Heart right ventricle (tissue), 16 donors: ENCODE measurements at places on chromosomes 16 and 17. TPM values are rescaled to one million over a fixed set of nuclear protein-coding genes. Genes with fewer than 3 reads are reported as not detected.
A peak's percentile ranks its signal among the peaks of the same experiment; 100 is the strongest.

GRCh38 chr16:28876973-28877654 lies 1.2 kb upstream of the ATP2A1 start:
- peaks cover 14% of the 10 kb centered on the region for H3K4me1 ChIP-seq
- peaks cover 39% of the 10 kb centered on the region for H3K36me3 ChIP-seq
- H3K4me3 ChIP-seq, result no peak overlapping the region
- no peak for DNase-seq

The EVPLL gene
- polyA plus RNA-seq, result not detected

- no peaks in the 10 kb centered on the region for H3K27me3 ChIP-seq
- H3K4me1 ChIP-seq, result peaks cover 11% of the 10 kb centered on the region
- H3K27ac ChIP-seq, result peak overlapping the region; percentile 71
- no peak overlapping the region for H3K4me3 ChIP-seq
- peak; percentile 67 for DNase-seq
These were observed 15.9 kb downstream of the B9D1 start for GRCh38 chr17:19346351-19347255.

The GUCY2D gene
- not detected for polyA plus RNA-seq

GRCh38 chr17:80385046-80385445 lies 29.9 kb upstream of the ENDOV start:
- no peak overlapping the region for H3K27ac ChIP-seq
- no peak for DNase-seq
- H3K4me3 ChIP-seq, result no peak overlapping the region
- peaks cover 58% of the 10 kb centered on the region for H3K36me3 ChIP-seq
- no peaks in the 10 kb centered on the region for H3K27me3 ChIP-seq

The TMEM92 gene
- not detected for polyA plus RNA-seq

- no peak for DNase-seq
- H3K27me3 ChIP-seq, result no peaks in the 10 kb centered on the region
- H3K4me1 ChIP-seq, result no peaks in the 10 kb centered on the region
- no peaks in the 10 kb centered on the region for H3K36me3 ChIP-seq
These were observed 364.0 kb upstream of the EEF2KMT start for GRCh38 chr16:5461574-5461973.

GRCh38 chr17:79976451-79976850 lies 59.2 kb downstream of the TBC1D16 start:
- H3K27ac ChIP-seq, result no peak overlapping the region
- no peaks in the 10 kb centered on the region for H3K36me3 ChIP-seq
- H3K4me3 ChIP-seq, result no peak overlapping the region
- no peaks in the 10 kb centered on the region for H3K27me3 ChIP-seq

The CSH1 gene
- not detected for polyA plus RNA-seq

DNA sequence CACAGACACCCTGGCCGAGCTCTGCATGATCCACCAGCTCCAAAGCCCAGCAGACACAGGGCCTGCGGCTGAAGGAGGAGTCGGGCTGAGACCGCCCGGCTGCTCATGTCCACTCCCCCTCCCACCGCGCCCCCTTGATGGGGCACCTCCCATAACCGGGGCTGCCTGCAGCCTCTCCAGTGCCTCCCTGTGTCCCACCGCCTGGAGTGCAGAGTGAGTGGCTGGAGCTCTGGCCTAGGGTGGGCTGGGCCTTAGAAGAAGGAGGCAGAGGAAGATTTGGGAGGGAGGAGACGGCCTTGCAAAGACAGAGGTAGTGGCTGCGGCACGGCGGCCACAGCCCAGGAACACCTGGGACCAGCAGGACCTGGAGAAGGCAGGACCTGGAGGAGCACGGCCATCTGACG lies 4.0 kb downstream of the CBFA2T3 start:
- H3K4me1 ChIP-seq, result peaks cover 23% of the 10 kb centered on the region
- no peak overlapping the region for H3K4me3 ChIP-seq
- no peaks in the 10 kb centered on the region for H3K27me3 ChIP-seq
- no peak for DNase-seq
- H3K36me3 ChIP-seq, result no peaks in the 10 kb centered on the region
- no peak overlapping the region for H3K27ac ChIP-seq

The PPM1D gene
- 4.0 TPM for polyA plus RNA-seq

- no peak overlapping the region for H3K4me3 ChIP-seq
- H3K27ac ChIP-seq, result no peak overlapping the region
- H3K36me3 ChIP-seq, result no peaks in the 10 kb centered on the region
- DNase-seq, result no peak
- peaks cover 9% of the 10 kb centered on the region for H3K4me1 ChIP-seq
These were observed 124.0 kb downstream of the ABCA8 start for GRCh38 chr17:68831170-68831569.

GRCh38 chr17:36600936-36601302 lies 464 bp upstream of the MRM1 start:
- peak overlapping the region; percentile 86 for H3K27ac ChIP-seq
- DNase-seq, result no peak
- no peaks in the 10 kb centered on the region for H3K27me3 ChIP-seq

DNA sequence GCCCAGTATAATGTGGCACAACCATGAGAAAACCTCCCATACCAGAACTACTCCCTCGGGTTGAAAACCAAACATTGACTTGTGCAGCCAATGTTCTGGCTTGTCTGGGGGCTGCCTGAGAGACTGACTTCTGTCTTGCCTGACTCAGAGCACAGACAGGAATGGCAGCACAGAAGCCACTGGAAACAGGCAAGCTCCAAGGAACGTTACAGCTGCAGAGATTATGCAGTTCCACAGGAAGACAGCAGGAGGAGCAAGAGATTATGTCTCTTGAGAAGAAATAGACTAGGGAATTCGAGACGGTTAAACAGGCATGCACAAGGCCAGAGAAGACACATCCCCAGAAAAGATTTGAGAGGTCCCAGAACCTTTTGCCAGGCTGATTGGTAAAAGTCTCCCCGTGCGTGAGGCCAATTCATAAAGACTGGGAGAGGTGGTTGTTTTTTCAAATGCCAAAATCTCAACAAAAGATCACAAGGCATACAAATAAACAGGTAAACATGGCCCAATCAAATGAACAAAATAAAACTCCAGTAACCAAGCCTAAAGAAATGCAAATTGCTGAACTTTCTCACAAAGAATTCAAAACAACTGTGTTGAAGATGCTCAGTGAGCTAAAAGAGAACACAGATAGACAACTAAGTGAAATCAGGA lies 90.6 kb upstream of the CDH5 start:
- H3K4me1 ChIP-seq, result no peaks in the 10 kb centered on the region
- no peaks in the 10 kb centered on the region for H3K27me3 ChIP-seq
- H3K36me3 ChIP-seq, result no peaks in the 10 kb centered on the region
- no peak overlapping the region for H3K4me3 ChIP-seq
- no peak for DNase-seq

GRCh38 chr16:81614654-81615359 lies 164.3 kb upstream of the PLCG2 start:
- no peak overlapping the region for H3K27ac ChIP-seq
- no peaks in the 10 kb centered on the region for H3K36me3 ChIP-seq
- DNase-seq, result no peak
- H3K4me1 ChIP-seq, result peaks cover 66% of the 10 kb centered on the region
- no peak overlapping the region for H3K4me3 ChIP-seq

DNA sequence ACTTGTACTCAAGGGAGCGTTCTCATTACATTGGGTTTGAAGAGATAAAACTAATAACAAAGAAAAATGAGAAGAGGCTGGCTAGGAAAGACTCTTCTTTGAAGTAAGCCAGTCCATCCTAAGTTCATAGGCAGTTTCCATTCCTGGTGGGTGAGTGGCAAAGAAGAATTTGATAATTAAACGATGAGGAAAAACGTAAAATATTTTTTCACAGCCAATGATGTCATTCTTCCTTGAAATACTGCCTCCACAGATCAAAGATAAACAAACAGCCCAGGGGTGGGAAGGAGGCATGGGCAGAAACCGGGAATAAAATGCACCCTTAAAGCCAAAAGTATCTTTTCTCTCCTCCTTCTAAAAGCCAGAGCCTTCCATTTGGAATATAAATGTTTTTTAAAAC lies 346.6 kb downstream of the PMP22 start:
- no peaks in the 10 kb centered on the region for H3K4me1 ChIP-seq
- H3K27ac ChIP-seq, result no peak overlapping the region
- H3K27me3 ChIP-seq, result no peaks in the 10 kb centered on the region
- H3K4me3 ChIP-seq, result no peak overlapping the region

The GOSR2 gene
- 44.4 TPM for polyA plus RNA-seq

DNA sequence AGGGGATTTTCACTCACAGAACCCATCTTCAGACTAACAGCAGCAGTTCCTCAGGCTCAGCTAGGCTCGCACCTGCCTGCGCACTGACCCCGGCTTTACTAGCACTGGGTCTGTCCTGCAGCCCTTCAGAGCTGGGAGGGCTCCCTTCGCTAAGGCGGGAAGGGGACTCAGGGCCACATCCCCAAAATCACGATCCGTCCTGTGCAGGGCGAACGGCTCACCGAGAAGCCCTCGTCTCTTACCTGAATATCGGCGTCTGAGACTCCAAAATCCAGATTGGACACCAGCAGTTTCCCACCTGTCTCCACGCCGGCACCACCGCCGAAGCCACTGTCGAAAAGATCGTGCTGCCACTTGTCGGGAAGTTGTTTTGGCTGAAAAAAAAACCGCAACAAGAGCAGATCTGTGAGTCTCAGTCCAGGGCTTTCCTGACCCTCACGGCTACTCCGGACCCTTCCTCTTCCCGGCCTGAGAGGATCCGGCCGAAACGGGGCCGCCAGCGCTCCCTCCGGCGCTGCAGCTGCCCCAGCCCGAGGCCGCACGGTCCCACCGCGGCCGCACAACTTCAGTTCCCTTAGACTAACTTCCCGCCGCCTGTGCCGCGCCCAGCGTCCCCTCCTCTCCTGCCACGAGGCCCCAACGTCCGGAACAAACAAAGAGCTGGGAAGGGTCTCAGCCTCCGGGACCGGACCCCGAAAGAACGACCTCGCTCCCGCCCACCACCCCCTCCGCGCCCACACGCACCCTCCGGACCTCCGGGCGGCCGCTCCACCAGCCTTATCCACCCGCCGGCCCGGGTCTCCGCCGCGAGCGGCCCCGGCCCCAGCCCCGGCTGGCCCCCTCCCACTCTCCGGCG lies 711 bp downstream of the ALYREF start:
- H3K27me3 ChIP-seq, result no peaks in the 10 kb centered on the region
- H3K27ac ChIP-seq, result peak overlapping the region; percentile 97
- DNase-seq, result no peak
- peaks cover 39% of the 10 kb centered on the region for H3K4me1 ChIP-seq
- peaks cover 60% of the 10 kb centered on the region for H3K36me3 ChIP-seq
- H3K4me3 ChIP-seq, result peak overlapping the region; percentile 92

- H3K27me3 ChIP-seq, result no peaks in the 10 kb centered on the region
- H3K4me1 ChIP-seq, result peaks cover 17% of the 10 kb centered on the region
- no peaks in the 10 kb centered on the region for H3K36me3 ChIP-seq
- DNase-seq, result no peak
These were observed 2.8 kb downstream of the VAT1 start for GRCh38 chr17:43019418-43019817.

DNA sequence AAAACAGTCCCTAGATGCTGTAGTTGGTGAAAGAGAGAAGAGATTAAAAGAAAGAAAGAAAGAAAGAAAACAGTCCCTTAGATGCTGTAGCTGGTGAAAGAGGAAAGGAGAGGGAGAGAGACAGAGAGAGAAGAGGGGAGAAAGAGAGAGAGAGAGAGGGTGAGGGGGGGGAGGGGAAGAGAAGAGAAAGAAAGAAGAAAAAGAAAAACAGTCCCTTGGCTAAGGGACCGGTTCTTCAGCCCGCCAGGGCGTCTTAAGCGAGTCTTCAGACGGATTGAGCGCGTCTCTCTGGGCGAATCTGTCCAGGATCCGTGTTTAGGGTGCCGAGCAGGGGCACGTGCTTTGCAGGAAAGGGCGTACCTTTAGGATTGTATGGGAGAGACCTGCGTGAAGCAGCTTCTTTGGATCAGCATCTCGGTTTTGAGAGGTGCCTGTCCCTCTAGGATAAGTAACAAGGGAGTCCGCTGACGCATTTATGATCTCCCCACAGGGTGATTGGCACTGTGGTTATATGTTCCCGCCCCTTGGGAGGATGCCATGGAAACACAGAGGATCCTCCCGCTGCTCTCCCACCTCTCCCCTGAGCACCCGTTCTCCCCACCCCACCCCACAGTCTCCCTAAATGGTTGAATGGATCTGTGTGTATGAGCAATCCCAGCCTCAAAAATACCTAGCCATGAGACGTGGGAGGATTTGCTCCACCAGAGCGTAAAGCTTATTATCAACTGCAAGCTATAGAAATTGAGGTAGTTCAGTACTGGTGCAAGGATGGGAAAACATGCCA lies 16.7 kb downstream of the GNGT2 start:
- H3K36me3 ChIP-seq, result no peaks in the 10 kb centered on the region
- no peaks in the 10 kb centered on the region for H3K4me1 ChIP-seq
- peak overlapping the region; percentile 89 for H3K27ac ChIP-seq
- peak overlapping the region; percentile 73 for H3K4me3 ChIP-seq
- no peaks in the 10 kb centered on the region for H3K27me3 ChIP-seq
- peak; percentile 20 for DNase-seq

- H3K4me1 ChIP-seq, result peaks cover 39% of the 10 kb centered on the region
- H3K4me3 ChIP-seq, result no peak overlapping the region
- H3K36me3 ChIP-seq, result peaks cover 5% of the 10 kb centered on the region
These were observed 121.5 kb downstream of the CCDC182 start for GRCh38 chr17:57623620-57624019.

GRCh38 chr17:61687769-61688168 lies 96.8 kb upstream of the NACA2 start:
- no peak overlapping the region for H3K4me3 ChIP-seq
- H3K27ac ChIP-seq, result no peak overlapping the region
- no peaks in the 10 kb centered on the region for H3K4me1 ChIP-seq
- DNase-seq, result no peak
- H3K27me3 ChIP-seq, result no peaks in the 10 kb centered on the region
- H3K36me3 ChIP-seq, result no peaks in the 10 kb centered on the region

GRCh38 chr17:39719563-39720355 lies 10.6 kb downstream of the MIEN1 start:
- H3K4me3 ChIP-seq, result no peak overlapping the region
- peaks cover 21% of the 10 kb centered on the region for H3K36me3 ChIP-seq
- no peak overlapping the region for H3K27ac ChIP-seq
- no peak for DNase-seq
- H3K4me1 ChIP-seq, result peaks cover 14% of the 10 kb centered on the region

DNA sequence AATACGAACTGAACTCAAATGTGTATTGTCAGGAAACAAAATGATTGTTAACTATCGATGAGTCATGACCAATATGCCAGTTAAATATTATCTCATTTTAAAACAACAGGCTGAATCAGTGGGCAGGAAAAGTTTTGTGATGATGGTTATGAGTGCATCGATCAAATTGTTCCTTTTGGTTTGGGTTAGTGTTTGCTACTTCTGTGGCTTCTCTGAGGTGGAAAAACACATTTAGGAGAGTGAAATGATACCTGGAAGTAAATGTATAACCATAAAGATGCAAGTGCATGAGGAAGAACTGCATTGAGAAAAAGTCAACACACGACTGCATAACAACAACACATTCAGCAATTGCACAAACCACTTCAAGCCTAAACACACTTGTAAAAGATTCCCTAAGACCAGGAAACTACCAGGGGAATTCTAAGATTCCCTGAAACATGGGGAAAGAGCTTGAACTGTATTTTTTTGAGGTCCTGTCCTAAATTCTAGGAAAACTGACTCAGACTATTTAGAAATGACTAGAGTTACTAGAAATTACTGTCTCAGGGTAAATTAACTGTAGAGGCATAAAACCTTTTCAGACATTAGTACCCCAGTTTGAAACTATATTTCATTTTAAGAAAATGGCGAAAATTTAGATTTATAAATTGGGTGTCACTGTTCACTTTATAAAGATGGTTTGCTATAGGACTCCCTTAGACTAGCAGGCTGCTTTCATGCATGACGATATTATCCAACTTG lies 44.8 kb downstream of the CDYL2 start:
- no peaks in the 10 kb centered on the region for H3K36me3 ChIP-seq
- H3K27me3 ChIP-seq, result no peaks in the 10 kb centered on the region
- DNase-seq, result no peak
- H3K27ac ChIP-seq, result no peak overlapping the region
- no peaks in the 10 kb centered on the region for H3K4me1 ChIP-seq

The MMP15 gene
- 24.4 TPM for polyA plus RNA-seq
